ENCODE measurements at places on chromosomes 2 and 18.

DNA sequence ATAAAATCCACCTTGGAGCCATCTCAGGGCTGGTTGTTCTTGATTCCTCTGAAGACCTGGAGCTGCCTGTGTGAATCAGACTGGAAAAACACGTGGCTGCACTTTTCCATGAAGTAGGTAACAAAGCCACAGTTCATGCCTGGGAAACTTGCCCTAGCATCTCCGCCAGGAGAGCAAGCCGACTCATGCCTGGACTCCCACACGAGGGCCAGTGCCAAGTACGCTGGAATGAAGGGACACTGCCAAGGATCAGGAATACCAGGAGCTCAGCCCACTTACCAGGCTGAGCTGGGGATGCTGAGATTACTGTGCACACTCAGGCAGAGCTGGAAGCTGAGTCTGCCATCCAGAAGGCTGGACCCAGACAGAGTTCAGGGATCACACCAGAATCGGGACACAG, 10.9 kb upstream of the FHL2 start:
- DNase-seq, result no peak

GRCh38 chr2:96642564-96643360, at the start of gene FER1L5:
FER1L5 (plus strand) TSS chr2:96642764; CDS start chr2:96642837, 73 bp downstream.
- DNase-seq, result peak; percentile 67

DNA sequence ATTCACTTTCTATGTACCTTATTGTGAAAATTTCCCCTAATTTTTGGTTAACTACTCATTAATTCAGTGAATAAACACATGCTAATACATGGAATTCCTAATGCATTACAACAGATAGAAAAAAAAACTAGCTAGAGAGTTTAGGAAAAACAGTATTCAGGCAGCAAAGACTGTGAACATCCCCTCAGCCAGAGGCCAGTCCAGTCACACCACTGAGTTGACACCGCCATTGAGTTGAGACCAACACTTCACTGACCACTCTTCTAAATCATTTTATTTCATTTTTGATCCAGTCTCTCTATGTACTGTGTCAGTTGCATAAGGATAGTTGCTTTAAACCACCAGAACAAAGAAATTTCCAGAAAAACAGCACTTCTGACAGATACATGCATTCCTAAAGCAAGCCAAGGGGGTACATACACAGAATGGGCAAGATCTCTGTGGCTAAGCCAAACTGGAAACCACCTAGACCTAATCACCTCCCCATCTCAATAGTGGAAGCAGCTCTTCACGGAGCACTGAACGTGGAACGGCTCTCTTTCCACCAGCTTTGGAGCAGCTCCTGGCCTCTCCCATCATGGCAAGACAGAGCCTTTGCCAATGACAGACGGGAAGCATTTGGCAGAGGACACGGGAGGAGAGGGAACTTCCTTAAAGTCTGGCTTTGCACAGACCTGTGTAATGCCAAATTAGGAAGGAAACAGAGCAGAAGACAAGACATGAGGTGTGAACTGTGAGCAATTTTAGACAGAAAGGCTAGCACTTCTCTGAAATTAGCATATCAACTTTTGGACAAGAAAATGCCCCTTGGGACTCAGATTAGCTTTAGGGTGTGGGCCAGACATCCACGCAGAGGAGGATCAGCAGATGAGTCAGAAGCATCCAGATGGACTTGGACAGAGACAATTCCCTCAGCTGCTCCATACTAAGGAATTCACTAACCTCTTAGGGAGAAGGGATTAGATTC, 36.4 kb downstream of the CACNB4 start:
- DNase-seq, result no peak

GRCh38 chr2:127428815-127429109, 10.5 kb downstream of the PROC start:
- DNase-seq, result no peak

GRCh38 chr2:33051586-33052360, 105.0 kb downstream of the LTBP1 start:
- DNase-seq, result no peak

DNA sequence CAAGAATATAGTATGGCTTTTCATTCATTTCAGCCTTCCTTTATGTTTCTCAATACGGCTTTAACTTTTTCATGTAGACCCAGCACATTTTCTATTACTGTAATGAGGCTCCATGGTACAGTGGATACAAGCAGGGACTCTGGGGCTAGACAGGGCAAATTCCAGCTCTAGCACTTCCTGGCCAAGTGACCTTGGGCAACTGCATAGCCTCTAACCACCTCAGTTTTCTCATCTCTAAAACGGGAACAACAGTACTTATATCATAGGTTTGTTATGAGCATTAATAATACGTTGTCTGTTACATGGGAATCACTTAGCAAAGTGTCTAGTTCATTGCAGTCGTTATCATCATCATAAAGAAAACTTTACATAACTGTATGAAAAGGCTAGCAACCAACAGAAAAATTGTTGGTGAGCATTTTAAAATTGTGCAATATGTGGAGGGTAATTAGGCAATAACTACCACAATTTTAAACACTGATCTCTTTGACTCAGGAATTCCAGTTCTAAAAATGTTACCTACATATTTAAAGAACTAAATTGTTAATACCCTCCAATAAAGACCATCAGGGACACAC, 13.7 kb upstream of the RMDN2 start:
- no peak for DNase-seq

- DNase-seq, result no peak
These were observed 97.9 kb upstream of the DLX2 start for GRCh38 chr2:172200495-172201085.

DNA sequence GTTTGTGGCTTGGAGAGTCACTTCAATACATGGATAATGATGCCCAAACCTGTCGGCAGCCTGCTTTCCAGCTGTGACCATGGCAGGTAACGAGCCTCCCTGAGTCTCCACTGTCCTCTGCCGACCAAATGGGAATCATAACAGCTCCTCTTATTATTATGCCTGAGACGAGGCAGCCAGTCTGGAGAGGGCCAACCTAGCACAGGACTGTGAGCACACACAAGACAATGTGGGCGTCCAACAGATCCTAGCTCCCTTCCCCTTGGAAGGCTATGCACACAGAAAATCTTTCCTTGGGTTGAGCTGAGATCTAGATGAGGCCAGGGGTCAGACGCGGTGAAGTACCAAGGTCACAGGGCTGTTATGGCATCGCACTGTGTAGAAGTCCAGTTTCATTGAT, 890 bp upstream of the SLC4A3 start:
- DNase-seq, result no peak

DNA sequence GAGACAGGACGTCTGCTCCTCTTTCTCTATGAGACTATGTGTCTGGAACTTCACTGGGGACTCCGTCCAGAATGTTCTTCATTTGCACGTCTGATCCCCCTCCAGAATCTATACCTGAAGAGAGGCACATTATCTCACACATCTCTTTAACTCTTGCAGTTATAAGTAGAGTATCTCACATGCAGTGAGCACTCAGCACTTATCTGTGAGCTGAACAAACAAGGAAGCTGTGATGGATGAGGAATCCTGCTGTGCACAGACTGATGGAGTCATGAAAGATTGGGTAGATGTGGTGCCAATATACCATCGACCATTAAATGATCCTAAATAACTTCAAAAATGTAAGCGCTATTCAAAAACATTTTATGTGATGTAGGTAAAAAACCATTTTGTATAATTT, 888.3 kb upstream of the CELF4 start:
- no peak for DNase-seq

GRCh38 chr2:101736233-101736632, 38.7 kb downstream of the MAP4K4 start:
- no peak for DNase-seq

DNA sequence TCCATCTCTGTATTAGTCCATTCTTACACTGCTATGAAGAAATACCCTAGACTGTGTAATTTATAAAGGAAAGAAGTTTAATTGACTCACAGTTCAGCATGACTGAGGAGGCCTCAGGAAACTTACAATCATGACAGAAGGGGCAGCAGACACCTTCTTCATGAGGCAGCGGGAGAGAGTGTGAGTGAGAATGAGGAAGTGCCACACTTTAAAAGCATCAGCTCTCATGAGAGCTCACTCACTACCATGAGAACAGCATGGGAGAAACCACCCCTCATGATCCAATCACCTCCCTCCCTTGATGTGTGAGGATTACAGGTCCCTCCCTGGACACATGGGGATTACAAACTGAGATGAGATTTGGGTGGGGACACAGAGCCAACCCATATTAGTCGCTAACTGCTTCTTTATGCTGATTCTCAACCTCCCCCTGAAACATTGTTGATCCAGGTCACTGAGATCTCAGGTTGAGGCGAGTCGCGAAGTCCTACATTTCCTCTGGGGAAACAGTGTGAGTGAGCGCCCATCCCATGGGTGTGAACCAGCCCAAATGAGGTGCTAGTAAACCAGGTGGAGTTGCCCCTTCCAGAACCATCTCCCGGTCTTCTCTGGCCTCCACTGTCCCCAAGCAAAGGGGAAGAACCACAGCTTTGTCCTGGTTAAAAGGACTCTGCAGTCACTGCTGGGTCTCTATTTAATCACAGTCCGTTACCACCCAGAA, 123.8 kb downstream of the CAPN13 start:
- no peak for DNase-seq

DNA sequence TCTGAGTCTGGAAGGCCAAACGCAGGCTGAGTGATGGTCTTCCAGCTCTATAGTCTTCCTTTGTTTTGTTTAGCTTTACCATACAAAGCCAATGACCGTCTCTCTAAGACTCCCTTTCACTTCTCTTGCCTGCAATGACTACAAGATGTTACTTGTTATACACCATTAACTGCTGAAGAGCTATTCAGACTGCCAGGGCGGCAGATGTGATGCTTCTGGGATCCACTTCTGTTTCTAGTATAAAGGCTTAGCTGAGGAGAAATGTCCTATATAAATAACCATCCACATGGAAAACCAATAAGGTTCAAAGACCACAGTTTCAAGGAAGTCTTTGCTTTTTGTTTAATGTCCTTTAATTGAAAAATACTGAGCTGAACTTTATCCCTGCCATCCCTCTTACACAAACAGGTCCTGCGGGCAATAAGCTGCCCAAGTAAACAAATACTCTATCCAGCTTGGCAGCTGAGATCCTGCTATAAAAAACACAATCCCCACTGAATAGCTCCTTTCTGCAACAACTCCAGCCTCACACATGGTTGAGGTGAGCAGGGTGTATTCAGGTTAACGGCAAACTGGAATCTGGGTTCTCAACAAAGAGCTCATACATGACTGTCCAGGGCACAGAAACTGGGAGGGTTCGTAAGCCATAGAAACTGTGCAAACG, 124.6 kb downstream of the VIT start:
- no peak for DNase-seq

GRCh38 chr2:156430980-156431358, 5.2 kb upstream of the GPD2 start:
- DNase-seq, result no peak

GRCh38 chr2:192444286-192444838, 249.6 kb upstream of the TMEFF2 start:
- DNase-seq, result no peak

DNA sequence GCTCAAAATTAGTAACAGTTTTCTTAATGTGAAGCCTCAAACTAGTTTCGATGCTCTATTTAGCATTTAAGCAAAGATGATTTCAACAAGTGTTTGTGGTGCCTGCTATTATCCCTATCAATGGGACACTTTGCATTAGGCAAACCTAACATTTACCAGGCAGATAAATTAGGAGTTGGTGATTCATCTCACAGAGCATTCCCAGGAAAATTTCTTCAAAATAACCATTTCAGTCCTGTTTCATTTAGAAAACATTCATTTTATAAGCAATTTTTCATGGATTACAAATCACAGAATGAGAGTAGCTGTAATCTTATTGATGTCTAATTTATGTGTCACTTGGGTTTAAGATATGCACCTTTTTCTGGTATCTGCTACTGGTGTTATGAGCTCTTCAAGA, 62.7 kb downstream of the CLHC1 start:
- DNase-seq, result no peak

DNA sequence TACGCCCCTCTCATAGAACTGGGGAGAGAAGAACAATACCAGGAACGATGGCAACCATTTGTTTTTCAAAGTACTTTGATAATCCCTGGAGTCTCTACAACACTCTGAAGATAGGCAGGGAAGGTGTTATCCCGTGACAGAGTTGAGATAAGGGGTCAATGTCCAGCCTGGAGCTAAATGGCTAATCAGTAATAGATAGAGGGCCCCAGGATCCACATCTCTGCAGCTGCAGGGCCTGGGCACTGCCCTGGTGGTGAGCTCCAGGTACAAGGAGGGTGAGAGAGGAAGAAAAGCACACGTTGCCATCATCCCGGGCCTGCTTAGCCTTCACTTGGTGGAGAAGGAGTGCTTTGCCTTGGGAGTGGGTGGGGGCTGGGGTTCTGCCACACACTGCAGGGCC, 260.6 kb downstream of the PRKCE start:
- no peak for DNase-seq

DNA sequence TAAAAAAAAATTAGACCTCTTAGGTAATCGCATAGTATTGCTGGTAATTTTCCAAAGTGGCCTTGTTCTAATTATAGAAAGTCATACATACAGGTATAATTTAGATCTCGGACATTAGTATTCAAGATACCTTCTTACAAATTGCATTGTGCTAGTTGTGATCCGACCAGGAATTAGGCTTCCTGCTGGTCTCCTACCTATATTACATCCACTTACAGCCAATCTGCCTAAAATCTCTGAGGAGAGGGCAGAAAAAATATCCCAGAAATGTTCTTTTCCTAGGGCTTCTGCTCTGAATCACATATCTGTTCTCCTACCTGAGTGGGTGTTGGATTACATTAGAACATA, 314.7 kb upstream of the GULP1 start:
- no peak for DNase-seq

GRCh38 chr2:127566576-127566975, 31.1 kb downstream of the MYO7B start:
- DNase-seq, result no peak

DNA sequence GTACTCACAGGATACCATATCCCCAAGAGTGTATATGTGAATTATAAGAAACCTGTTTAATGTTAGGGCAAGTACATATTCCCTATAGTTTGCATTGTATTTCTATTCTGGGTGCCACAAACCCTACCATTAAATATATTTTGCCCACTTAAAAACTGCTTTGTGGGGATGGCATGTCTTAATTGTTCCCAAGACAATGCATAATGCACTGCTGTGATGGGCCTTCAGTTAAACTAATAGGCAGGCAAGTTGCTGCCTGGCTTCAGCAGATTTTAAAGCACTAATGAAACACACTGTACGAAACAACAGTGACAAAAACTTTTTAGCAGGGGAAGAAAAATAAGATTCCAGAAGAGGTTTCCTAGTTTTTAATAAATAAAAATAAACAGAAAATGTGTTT, 104.8 kb upstream of the VRK2 start:
- DNase-seq, result no peak

DNA sequence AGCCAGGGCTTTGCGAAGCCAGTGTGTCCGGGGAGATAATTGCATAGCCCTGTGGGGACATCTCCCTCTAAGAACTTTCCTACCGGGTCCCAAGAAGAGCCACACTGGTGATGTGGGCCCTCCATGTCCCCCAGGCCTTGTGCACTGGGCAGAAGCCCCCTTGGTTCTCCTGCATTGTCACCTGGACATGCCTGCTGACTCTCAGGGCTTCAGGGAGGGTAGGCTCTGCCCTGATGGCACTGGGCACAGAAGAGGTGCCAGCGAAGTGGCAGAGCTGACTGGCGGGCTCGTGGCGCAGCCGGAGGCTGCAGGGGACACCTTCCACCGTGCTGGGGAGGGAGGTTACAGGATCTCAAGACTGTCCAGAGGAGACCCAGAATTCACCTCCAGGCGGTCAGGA, 28.3 kb downstream of the GLI2 start:
- DNase-seq, result no peak

Measured in neuronal stem cell (in vitro differentiated cells).